Trophoblast cell (in vitro differentiated cells and primary cell): ENCODE measurements at places on chromosomes 3 and 15.

GRCh38 chr3:114645392-114645791 lies 351.6 kb downstream of the TIGIT start:
- no peak for DNase-seq

- DNase-seq = no peak
Observed at GRCh38 chr15:63636518-63637061, 39.4 kb downstream of the FBXL22 start.

- no peak for DNase-seq
Observed at GRCh38 chr3:155352900-155353490, 59.5 kb upstream of the STRIT1 start.

- no peak for DNase-seq
Observed at GRCh38 chr15:43243020-43243645, 22.3 kb upstream of the EPB42 start.

- no peak for DNase-seq
Observed at GRCh38 chr3:99586701-99587100, 51.7 kb upstream of the COL8A1 start.

- no peak for DNase-seq
Observed at GRCh38 chr3:147424581-147425387, 15.6 kb downstream of the ZIC1 start.

DNA sequence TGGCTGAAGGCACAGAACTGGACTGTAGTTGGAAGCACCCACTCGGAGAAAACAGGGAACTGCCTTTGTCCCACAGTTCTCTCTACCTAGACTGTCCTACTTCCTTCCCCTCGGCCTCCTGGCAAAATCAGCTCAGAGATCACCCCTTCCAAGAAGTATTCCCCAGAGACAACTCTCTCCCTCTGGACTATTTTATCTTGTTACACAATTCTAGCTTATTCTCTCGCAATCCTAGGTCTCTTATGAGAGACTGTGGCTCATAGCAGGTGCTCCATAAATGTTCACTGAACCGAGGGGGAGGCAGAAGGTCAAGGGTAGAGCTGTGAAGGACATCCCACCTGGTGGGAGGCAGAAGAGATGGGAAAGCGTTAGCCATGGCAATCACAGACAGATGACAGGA lies 10.6 kb downstream of the HEG1 start:
- no peak for DNase-seq

- DNase-seq = no peak
Observed at GRCh38 chr3:100110162-100110561, 4.1 kb downstream of the FILIP1L start.

- no peak for DNase-seq
Observed at GRCh38 chr3:127790882-127791183, 31.5 kb downstream of the MGLL start.

DNA sequence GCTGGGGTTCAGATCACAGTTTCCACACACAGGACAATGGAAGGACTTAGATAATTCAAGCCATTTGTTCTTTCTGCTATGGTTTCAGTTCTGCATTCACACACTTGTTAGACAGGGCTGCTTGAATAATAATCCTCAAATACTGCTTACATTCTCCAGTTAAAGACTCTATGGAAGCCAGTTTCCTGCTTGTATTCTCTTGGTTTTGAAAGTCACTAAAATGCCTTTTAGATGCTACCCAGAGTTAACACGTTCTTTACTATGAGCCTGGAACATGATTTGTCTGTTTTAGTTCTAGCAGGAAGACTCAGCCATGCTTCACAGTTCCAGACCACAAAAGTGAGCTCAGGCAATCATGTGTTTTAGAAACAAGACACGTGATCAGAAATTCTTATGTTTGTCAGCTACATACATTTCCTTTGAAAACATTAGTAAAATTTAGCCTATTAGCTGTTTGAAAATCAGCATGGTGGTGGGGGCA lies 152.4 kb downstream of the LEKR1 start:
- DNase-seq = no peak

DNA sequence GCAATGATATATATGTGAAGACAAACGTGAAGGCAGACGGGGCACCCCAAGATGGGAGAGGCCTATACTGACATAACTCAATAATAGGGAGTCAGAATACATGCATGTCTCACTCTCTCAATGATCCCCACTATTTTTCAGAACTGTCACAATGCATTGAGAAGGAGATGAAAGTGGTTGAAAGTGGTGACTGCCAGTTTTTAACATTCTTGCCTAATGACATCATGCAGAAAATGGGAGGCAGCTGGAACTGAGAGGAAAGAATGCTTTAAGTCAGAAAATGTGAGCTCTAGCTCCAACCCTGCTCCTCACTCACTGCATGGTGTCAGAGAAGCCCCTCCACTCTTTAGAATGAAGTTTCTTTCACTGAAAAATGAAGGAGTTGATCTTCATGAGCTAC lies 55.3 kb upstream of the P2RY1 start:
- peak; percentile 11 for DNase-seq

GRCh38 chr3:101803939-101804338 lies 24.9 kb downstream of the NXPE3 start:
- DNase-seq = no peak

DNA sequence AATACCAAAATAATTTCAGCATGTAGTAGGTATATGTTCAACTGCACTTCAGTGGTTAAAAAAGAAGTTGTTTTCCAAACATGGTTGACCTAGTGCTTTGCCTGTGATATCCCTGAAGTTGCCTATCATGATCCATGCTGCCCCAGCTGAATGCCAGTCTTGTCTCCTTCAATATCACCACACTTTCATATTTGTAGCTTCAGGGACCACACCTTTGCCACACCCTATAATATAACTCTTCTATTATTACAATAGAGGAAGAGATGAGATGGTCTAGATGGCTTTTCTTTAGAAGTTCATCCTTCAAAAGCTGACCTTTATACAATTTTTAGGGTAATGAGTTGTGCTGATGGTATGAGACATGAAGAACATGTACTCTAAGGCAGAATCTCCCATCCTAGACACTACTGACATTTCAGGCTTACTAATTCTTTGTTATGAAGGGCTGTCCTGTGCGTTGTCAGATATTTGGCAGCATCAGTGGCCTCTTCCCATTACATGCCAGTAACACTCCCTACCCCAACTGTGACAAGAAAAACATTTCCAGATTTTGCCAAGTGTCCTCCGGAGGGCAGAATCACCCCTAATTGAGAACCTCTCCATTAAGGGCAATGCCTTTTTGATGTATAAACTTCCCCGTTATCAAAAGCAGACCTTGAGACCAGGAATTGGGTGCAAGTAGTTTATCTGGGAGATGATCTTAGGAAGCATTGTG lies 76.2 kb upstream of the PLCL2 start:
- no peak for DNase-seq

- peak; percentile 92 for DNase-seq
Observed at GRCh38 chr15:65906396-65906795, 37.1 kb downstream of the RAB11A start.

GRCh38 chr15:95669146-95669922 lies 661.2 kb upstream of the NR2F2 start:
- no peak for DNase-seq

DNA sequence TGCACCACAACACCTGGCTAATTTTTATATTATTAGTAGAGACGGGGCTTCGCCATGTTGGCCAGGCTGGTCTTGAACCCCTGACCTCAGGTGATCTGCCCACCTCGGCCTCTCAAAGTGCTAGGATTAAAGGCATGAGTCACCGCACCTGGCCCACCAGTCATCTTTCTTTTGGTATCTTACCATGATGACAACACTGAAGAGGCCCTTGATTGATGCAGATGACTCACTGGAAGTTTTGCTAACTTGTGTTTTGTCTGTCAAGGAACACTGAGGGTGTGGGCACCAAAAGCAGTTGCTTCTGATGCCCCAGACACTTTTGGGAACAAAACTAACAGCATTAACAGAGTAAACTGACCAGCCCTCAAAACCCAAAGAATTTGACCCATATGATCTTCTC lies 88.3 kb downstream of the MYO5A start:
- DNase-seq = no peak

GRCh38 chr15:46278062-46278461 lies 643.2 kb downstream of the SQOR start:
- DNase-seq = no peak

DNA sequence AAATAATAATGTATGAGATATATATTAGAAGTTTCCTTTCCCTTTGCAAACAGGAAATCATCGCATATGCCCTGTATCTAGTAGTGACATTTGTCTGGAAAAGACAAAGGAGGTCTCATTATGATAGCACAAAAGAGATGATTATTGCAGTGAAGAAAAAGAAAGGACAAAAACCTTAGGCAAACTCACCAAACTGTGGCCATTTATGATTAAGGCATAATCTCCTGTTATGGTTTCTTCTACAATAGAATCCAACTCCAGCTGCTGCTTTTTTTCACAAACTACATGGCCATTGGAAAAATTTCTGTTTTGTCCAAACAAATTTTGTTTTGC lies 218.2 kb downstream of the ATP8B4 start:
- no peak for DNase-seq

GRCh38 chr15:73956743-73957135 lies 30.5 kb downstream of the LOXL1 start:
- DNase-seq = no peak

DNA sequence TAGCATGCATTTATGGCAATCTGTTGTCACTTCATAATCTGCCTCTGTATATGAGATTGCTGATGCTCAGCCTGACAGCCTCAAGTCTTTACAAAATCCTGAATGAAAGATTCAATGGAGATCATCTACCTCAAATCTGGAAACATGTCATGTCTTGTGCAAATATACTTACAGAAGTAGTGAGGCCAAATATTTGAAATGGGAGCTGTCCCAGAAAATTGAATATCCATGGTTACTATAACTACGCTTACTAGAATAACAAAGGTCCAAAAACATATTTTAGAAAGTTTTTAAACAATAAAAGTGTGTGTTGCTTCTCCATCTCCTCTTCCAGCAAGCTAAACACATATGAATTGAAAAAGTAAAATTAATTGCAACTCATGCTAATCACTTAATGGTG lies 133.2 kb upstream of the DPH6 start:
- DNase-seq = no peak

DNA sequence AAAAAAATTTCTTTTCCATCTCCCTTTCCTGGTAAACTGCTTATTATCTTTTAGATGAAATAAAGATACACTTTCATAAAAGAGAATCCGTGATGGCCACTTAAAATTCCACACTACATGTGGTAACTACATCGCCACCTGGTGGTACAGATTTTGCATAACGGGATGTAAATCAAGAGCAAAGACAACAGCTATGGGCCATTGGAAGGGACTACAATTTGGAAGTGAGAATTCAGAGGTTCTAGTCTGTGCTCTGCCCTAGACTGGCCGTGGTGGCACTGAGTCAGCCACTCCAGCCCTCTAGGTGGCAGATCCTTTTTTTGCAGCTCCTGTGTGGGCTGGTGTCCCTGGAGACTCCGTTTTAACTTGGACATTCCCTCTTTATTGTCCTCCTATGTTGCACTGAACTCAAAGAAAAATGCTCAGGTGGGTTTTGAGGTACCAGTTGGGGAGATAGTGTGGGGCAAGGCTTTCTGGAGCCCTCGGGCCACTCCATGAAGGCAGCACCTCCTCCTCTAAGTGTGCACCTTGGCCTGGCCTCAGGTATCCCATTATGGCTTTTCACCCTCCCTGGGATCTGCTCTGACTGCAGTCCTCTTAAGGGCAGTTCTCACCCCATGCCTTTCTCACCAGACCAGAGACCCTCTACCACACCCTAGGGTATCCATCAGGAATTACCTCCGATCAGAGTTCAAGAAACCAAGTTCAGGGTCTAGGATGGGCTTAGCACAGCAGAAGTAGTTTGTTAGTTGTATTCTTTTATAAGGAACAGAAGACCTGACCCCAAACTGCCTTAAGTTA lies 54.9 kb downstream of the SPSB4 start:
- peak; percentile 96 for DNase-seq

- DNase-seq = no peak
Observed at GRCh38 chr3:178454726-178455125, 81.5 kb upstream of the KCNMB2 start.

DNA sequence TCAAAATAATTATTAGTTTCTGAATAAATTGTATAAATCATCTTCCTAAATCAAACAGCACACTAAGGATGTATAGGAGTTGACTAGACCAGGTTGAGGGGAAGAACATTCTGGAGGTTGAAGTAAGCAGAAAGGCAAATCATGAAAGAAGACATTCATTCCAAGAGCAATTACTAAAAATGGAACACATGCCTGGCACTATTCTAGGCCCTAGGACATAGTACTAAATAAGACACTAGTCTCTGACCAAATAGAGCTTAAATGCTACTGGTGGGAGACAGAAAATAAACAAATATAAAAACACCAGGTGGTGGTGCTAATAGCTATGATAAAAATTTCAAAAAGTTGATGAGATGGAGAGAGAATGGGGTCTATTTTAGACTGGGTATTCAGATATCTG lies 190.1 kb downstream of the TBC1D5 start:
- no peak for DNase-seq

- DNase-seq = no peak
Observed at GRCh38 chr3:58540176-58540858, 3.3 kb upstream of the ACOX2 start.

GRCh38 chr15:51310064-51310463 lies 28.3 kb downstream of the CYP19A1 start:
- DNase-seq = no peak

DNA sequence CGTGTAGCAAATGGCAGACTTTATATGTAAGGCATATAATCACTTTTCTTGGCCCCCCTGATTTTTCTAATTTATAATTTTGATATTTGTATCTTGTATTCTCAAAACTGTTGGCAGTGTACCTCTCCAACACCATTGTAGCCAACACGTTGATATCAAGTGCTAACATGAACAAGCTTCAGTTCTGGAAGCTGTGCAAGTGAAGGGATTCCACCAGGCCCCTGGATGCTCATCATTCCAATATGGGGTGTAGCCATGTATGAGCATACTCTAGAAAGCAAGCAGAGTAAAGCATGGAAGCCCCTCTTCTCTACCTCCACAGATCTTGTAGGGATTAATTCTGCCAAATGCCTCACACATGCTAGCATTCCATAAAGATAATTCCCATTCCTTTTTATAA lies 211.3 kb downstream of the MYRIP start:
- no peak for DNase-seq

GRCh38 chr3:101962055-101962454 lies 112.7 kb downstream of the NFKBIZ start:
- DNase-seq = no peak

GRCh38 chr15:81239190-81239589 lies 42.5 kb downstream of the IL16 start:
- no peak for DNase-seq

GRCh38 chr3:57077630-57078343 lies 17.3 kb downstream of the SPATA12 start:
- no peak for DNase-seq

DNA sequence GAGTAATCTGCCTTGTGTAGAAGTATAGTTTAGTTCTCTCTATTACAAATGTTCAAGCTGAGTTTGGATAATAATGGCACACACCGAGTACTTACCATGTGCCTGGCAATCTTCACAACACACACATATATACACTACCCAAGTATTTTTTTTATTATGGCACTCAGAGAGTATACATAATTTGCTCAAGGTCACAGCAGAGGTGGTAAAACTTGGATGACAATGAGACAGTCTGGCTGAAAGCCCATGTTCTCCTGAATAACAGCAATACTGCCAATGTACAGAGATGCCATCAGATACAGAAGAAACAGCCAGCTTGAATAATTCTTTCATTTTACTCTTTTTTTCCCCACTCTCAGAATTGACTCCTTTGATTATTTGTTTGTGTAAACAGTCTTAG lies 460.0 kb downstream of the CNTN6 start:
- DNase-seq = no peak

GRCh38 chr3:125359700-125360099 lies 15.4 kb downstream of the ZNF148 start:
- no peak for DNase-seq
